ENCODE measurements at places on chromosomes 1 and 21.

- DNase-seq: no peak
These were observed 9.3 kb upstream of the ARHGAP29 start for GRCh38 chr1:94246692-94247137.

- DNase-seq: no peak
These were observed 195.3 kb downstream of the C1orf94 start for GRCh38 chr1:34371829-34372532.

- no peak for DNase-seq
These were observed 87.2 kb downstream of the SYT2 start for GRCh38 chr1:202623075-202623474.

- no peak for DNase-seq
These were observed 167.8 kb downstream of the PIGK start for GRCh38 chr1:77051425-77051824.

- no peak for DNase-seq
These were observed 113.0 kb upstream of the PROX1 start for GRCh38 chr1:213874789-213875188.

DNA sequence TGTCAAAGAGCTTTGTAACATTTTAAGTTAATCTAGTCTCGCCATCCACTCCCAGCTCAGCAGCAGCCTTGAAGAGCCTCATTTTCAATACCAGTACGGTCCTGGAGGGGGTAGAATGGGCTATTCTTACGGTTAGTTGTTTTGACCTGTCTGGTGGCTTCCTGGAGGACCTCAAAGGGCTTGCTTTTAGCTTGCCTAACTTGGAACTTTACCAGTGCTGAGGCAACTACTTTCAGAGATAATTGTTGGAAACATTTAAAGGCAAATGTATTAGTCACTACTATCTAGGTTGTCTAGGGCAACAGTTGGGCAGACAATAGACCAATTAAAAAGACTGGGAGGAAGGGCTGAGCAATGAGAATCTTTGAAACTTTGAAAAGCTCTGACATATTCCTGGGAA is 56.0 kb downstream of the TTLL7 start:
- DNase-seq: no peak

- DNase-seq: no peak
These were observed 135.2 kb upstream of the COA6 start for GRCh38 chr1:234238060-234238459.

DNA sequence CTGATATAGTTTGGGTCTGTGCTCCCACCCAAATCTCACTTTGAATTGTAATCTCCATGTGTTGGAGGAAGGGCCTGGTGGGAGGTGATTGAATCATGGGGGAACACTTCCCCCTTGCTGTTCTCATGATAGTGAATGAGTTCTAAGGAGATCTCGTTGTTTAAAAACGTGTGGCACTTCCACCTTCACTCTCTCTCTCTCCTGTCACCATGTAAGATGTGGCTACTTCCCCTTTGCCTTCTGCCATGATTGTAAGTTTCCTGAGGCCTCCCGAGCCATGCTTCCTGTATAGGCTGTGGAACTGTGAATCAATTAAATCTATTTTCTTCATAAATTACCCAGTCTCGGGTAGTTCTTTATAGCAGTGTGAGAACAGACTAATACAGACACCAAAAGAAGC is 40.4 kb downstream of the FRRS1 start:
- DNase-seq: no peak

All from amygdala (tissue), 56 donors.